ENCODE measurements at places on chromosomes 7 and 10.

DNA sequence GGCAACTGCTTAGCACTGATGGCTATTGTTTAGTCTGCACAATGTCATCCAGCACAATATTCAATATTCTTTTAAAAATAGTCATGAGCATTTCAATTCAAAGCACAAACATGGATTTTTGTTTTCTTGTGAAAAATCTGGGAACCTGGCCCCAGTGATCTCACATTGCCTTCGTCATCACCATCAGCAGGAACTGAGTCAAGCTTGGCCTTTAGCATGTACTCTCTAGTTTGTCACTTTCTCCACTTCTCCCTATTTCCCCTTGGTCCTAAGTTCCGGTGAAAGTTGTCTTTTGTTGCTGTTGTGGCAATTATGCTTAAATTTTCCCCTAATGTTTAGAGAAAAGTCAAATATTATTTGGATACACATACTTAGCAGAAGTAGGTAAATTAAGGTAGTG, 252.9 kb upstream of the SORCS1 start:
- DNase-seq = no peak

GRCh38 chr10:4243651-4244050, 458.6 kb upstream of the KLF6 start:
- peak; percentile 94 for DNase-seq

GRCh38 chr10:86202226-86202735, 164.3 kb downstream of the GRID1 start:
- DNase-seq = no peak

DNA sequence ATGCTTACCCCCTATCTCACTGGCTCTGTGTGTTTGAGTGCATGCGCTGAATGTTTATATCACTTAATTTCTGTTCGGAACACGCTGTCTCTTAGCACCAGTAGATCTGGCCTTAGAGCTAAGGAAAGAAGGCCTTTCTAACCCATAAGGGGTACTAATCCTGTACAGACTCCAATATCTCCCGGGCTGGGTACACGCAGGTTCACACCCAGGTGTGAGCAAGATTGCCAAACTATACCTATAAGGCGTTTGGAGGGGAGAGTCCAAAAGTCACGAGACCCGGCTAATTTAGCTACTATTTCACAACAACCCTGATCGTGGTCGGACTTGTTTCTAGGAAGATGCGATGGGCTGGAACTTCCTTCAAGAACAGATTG, 727 bp upstream of the PDSS1 start:
- DNase-seq = no peak

DNA sequence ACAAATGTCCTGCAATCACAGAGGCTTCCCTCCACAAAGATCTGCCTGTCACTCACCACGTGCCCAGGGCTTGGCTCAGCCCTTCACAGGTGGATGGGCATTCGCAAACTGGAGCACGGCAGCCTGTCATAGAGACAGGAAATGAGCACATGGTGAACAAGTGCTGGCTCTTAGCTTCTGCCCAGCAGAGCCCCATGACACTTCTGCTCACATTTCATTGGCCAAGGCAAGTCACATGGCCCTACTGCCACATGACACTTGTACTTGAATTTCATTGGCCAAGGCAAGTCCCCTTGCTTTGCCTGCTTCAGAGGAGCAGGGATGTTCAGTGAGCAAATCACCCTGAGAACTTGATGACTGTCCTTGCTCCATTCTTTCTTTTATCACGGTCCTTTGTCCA, 110.8 kb upstream of the PPP2R2D start:
- DNase-seq = no peak

- DNase-seq = no peak
These were observed 76.0 kb downstream of the GPR141 start for GRCh38 chr7:37759526-37759925.

DNA sequence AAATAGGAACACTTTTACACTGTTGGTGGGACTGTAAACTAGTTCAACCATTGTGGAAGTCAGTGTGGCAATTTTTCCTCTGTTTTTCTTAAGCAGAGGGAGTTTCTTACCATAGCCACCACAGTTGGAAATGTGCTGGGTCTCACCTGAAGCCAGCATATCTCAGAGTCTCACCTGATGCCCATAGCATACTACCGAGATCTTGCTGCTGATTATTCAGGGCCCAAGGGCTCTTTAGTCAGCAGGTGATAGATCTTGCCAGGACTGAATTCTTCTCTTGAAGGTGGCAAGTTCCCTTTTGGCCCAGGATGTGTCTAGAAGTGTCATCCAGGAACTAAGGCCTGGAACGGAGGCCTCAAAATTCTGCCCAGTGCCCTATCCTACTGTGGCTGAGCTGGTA, 215.4 kb downstream of the CCDC7 start:
- DNase-seq = no peak

DNA sequence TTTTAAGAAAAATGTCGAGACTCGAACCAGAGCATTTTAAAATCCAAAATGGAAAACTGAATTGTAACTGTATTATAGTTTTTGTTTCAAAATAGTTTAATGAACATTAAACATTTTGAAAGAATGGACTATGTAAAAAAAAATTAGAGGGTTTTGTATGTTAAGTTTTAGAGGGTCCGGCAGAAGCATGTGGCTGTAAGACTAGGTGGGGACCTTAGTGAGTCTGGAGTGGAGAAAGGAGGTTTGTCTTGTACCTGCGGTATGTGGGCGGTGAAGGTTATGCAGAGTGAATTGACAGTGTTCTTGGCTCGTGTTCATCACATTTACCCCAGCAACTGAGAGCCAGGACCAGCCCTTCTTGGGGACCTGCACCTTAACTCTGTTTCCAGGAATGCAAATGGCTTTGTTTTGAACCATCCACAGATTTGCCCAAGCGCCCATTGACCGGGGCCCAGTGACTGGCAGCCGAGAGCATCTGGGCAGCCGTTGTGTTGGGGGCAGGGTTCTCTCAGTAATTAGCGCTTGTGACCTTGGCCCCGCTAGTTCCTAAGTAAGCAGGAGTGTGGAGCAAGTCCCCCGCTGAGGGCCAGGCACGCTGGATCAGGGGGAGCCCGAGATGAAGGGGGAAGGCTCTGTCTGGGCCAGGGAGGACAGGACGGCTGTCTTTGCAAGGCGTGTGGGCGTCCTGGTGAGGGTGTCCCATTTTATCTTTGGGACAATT, 1.4 kb upstream of the KLF6 start:
- DNase-seq = no peak

DNA sequence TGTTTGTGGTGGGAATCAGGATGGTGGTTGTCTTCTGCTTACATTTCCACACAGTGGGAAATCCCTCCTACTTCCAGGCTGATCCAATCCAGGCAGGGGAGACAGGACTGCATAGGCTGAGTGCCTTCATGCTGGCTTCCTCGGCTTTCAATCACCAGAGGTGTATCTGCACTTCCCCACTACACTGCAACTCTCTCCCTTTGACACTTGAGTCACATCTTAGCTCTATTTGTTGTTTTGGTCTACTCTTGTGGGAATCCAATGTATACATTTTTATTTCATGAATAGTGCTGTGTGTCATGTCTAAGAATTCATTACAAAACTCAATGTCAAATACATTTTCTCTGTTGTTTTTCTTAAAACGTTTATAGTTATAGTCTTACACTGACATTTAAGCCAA, 735.6 kb downstream of the XPNPEP1 start:
- DNase-seq = no peak

DNA sequence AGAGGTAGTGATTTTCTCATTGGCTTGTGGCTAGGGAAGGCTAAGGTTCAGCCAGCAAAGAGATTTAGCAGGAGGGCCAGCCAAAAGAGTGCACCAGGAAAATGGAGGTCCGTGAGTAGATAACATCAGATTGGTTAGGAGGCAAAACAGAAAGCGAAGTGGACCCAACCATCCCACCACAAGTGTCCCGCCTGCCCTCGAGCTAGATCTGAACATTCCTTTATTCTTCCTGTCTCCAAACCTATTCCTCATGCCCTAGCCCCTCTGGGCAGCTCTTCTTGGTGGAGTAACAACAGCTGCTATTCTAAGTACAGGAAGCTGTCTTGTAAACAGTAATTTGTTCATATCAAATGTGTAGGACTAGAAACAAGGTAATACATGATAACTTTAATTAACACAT, 85.7 kb upstream of the BET1 start:
- DNase-seq = no peak

DNA sequence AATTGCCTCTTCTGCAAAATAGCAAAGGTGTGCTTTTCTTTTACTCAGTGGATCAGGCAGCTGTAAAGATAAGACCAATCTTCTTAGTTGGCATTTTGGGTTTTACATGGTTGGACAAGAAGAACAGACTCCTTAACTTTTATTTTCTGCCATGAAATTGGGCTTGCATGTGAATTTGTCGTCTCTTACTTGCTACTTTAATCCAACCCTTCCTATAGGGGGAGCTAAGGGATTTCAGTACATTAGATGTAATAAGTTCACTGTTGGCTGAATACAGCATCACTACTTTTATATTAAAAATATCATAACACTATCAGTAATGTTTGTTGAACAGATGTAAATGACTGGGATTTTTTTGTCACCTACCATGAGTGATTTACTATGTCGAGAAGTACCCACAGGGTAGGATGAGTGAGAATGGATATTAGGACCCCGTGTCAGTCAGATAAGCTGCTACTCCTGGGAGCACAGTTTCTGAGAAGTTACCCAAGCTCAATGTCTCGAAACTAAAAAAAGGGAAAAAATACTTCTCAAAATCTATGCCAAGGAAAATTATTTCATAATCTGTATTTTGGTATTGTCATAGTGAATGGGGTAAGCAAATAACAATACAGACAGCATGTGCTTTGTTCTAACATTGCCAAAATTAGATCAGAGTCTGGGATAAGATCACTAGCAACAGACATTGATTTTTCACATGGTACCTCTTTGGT, 127.4 kb upstream of the AGR3 start:
- DNase-seq = no peak

DNA sequence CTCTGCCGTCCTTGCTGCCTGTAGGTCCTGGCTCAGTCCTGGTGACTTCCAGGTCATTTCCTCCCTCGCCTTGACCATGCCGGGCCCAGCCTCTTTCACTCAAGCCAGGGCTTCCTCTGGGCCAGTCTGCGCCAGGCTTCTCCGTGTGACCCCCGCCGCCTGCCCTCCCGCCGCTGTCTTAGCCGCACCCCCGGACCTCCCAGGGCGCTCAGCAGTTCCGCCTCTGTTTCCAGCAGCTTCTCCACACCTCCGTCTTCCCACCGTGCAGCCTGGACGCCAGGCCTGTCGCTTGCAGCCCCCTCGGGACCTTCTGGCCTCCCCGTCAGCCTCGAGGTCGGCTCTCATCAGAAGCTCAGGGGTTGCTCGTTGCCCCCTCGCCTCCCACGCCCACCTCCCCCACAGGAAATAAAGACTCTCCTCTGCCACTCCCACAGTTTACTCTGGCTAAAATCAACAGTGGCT, 123.0 kb upstream of the FZD8 start:
- DNase-seq = no peak

GRCh38 chr7:22617166-22617565, 109.8 kb upstream of the IL6 start:
- DNase-seq = no peak

DNA sequence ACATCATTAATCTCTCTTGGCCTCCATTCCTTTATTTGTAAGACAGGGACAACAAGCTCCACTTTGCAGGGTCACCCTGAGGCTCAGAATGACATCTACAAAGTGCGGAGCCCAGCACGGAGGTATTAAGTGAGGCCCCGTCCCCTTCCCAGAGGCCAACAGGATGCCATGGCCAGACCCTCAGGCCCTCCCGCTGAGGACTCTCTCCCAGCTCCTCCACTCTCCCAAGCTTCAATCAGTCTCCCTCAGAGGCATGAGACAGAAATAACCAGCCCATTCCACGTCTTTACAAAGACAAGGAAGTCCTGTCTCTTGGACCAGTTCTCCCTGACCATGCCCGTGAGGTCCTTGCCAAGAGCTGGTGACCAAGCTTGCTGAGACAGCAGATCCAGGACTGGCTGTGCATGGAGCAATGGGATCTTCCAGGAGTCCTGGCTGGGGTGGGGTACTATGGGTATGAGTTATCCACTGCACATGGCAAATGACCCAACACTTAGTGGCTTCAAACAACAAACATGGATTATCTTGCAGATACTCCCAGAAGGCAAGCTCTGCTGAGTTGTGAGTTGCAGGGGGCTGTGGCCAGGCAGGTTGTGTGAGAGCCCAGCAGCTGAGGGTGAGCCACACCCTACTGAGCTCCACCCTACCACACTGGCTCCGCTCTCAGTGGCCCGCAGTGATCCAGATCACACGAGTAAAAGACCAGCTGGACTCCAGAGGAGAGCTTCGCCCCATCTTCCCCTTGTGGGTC, 4.3 kb upstream of the PPIF start:
- no peak for DNase-seq

GRCh38 chr10:124791547-124792348, at the start of gene EEF1AKMT2:
Gene EEF1AKMT2 (minus strand): TSS chr10:124791887. CDS start chr10:124791833, 54 bp downstream.
- peak; percentile 33 for DNase-seq

DNA sequence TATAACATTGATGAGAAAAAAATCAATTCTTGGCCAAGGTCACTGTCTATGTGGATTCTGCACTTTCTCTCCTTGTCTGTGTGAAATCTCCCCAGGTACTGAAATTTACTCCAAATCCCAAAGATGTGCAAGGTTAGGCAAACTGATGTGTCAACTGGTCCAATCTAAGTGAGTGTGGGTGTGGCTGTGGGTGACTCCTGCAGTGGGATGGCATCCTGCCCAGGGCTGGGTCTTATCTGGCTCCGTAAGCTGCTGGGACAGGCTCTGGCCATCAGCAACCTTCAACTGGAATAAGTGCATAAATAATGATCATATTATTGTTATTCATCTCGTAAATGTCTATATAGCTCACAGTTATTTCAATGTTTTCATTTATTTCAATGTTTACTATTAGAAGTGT, 79.3 kb downstream of the JCAD start:
- DNase-seq = no peak

GRCh38 chr7:144826208-144826607, 9.6 kb downstream of the TPK1 start:
- no peak for DNase-seq

DNA sequence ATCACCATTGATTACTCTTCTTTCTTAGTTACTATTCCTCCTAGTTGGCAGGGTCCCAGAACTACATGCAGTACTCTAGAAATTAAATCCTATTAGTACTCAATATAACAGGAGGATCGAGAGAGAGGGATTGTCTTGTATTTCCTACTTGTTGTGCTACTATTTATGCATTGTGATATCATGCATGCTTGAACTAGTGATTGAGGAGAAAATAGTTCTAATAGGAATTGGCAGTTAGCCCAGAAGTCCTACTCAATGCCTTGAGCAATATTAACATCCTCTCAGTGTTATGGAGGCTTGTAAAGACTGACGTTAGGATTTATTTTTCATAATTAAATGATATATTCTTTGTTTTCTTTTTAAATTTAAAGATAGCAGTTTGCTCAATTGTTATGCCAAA, 67.4 kb downstream of the FOXP2 start:
- DNase-seq = no peak

GRCh38 chr10:84261236-84261915, 16.5 kb downstream of the RGR start:
- DNase-seq = no peak

GRCh38 chr7:66100408-66101050, 14.1 kb upstream of the CRCP start:
- no peak for DNase-seq

GRCh38 chr7:72281308-72281707, 130.8 kb downstream of the CALN1 start:
- DNase-seq = no peak

DNA sequence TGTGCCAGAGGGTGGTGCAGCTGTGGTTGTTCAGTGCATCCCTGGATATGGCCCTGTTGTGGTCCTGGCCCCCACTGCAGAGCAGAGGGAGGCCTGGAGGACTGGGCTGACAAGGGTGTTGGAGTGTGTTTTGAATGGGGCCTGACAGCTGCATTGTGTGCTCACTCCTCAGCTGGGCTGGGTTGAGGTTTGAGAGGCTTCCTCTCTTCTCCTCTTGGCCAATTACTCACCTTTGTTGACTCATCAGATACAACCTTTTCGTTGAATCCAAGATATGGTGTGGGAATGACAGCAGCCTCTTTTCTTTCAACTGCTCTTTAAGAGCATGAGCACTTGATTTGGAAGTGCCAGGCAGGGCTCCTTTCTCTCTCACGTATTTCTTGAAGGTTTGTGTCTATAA, 228.5 kb upstream of the COBL start:
- DNase-seq = no peak

Measured in amniotic stem cell (primary cell).